ENCODE measurements at places on chromosomes 2 and 18.

- no peak for DNase-seq
These were observed 69.0 kb downstream of the STPG4 start for GRCh38 chr2:47086054-47086471.

- no peak for DNase-seq
These were observed 61.9 kb upstream of the ALK start for GRCh38 chr2:29983308-29983707.

- peak; percentile 72 for DNase-seq
These were observed 764 bp downstream of the MBD2 start for GRCh38 chr18:54223568-54224241.

DNA sequence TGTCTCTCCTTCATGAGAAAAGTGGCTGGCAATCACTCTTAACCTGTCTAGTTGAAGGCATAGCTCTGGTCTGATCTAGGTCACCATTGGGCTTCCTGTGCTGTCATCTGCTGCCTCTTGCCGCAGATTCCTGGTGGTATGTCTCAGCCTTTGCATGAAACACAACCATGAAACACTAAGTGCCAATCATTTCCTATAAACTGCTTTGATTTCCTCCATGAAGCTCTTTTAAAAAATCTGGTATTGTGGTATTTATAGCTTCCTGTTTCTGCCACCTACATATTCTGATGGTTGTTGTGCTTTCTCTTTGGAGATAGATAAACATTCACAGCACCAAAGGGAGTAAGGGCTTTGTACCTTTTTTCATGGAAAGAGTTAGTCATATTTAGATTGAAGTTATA lies 120.0 kb upstream of the EPC2 start:
- DNase-seq = no peak

- no peak for DNase-seq
These were observed 295.8 kb downstream of the SP3 start for GRCh38 chr2:173669271-173669853.

- no peak for DNase-seq
These were observed 256.6 kb upstream of the ID2 start for GRCh38 chr2:8424997-8425900.

- no peak for DNase-seq
These were observed 26.5 kb upstream of the KLF11 start for GRCh38 chr2:10016802-10017258.

DNA sequence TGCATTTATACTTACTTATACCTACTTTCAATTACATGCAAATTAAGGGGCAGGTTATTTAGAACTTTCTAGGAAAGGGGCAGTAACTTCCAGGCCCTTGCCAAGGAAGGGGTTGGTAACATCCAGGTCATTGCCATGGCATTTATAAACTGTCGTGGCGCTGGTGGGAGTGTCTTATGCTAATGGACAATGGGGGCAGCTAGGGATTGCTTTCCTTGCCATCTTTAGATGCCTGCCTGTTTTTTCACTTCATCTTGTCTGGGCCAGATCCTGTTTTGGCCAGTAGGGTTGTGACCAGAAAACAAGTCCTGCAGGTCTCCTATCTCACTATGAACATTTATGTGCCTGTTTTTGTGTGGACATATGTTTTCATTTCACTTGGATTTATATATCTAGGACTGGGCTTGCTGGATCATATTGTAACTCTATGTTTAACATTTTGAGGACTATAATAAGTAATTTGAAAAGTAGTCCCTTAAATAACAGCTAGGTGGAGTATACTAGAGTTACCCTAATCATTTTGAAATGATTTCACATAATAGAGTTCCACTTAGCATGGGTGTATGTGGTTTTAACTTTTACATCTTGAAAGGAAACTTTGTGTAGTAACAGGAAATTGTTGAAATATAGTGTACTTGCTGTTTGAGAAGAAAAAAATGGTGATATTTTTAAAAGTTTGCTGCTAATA lies 56.1 kb downstream of the LCLAT1 start:
- DNase-seq = no peak

- DNase-seq = no peak
These were observed 5.4 kb upstream of the IL1R1 start for GRCh38 chr2:102137138-102137537.

- peak; percentile 37 for DNase-seq
These were observed 12.2 kb upstream of the KIF1A start for GRCh38 chr2:240832205-240832727.

- no peak for DNase-seq
These were observed 22.9 kb downstream of the APCDD1 start for GRCh38 chr18:10477121-10477862.

- DNase-seq = no peak
These were observed 413.0 kb downstream of the CDH2 start for GRCh38 chr18:27763936-27764335.

DNA sequence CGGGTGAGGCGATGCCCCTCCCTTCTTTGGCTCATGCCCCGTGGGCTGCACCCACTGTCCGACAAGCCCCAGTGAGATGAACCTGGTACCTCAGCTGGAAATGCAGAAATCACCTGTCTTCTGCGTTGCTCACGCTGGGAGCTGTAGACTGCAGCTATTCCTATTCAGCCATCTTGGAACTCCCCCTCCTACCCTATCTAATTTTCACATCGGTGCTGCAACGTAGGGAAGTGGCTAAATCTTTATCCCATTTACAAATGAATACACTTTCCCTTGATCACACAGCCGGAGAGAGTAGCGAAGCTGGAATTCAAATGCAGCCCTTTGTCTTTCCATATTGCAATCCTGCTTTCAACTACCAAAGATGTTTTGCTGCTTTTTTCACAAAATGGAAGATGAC lies 1.4 kb upstream of the TMEM247 start:
- DNase-seq = no peak

DNA sequence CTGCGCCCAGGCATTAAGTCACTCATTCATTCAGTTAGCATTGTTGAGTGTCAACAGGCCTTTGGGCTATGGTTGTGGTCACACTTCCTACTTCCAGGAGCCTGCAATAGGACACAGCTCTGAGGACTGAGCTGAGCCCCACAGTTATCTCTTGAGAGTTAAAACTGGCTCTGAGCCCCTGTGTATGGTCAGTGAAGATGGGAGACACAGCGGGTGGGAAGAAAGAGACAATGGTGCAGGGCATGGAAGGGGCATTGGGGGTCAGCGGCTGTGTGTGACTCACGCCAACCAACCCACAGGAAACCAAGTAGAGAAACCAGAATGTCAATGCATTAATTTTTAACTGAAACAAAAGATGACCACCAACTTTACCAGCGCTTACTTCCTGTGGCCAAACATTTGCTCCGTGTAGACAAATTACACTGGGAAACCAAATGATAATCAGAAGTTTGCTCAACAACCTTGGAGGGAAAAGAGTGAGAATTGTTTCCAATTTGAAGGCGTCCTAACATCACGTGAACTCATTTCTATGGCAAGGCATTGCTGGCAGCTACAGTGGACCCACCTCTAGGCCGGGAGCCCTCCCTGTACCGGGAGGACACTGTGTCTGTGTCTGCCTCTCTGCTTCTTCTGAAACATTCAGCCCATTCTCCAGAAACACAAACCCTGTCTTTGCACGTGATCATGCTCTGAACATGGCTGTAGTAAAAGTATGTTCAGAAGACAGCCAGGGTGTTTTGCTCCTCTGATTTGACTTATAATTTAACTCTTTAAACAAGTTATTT lies 212.0 kb upstream of the ID2 start:
- DNase-seq = no peak

DNA sequence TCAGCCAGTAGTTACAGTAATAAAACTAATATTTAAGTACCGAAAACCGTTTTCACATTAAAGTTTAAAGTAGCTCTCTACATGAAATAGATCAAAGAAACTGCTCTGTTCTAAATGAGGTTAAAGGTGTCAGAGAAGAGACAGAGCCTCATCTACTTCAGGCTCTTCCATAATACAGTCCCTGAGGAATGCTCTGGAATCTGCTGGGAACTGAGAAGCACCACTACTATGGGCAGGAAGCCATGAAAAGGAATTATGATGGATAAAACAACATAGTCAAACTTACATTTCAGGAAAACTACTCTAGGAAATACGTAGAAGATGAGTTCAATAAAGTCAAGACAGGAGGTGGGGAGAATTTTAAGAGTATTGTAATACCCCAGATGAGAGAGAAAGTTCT lies 60.0 kb downstream of the ROCK1 start:
- DNase-seq = no peak

DNA sequence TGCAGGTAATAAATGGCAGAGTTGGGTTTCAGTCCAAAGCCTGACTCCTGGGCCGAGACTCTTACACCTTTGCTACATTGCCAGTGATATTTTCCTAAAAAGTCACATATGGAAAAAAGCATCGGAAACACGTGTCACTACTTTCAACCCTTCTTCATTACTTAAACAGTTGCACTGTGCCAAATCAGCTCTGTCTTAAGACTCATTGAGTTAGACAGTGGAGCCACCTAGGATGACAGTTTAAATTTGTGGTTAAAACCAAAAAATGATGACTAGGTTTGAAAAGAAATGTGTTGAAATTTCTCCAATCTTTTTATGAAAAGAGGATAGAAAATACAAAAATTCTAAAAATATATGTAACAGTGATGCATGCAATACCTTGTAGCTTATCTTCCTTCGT lies 97.5 kb downstream of the TMEM247 start:
- no peak for DNase-seq

GRCh38 chr2:46535360-46535759 lies 56.0 kb downstream of the TMEM247 start:
- no peak for DNase-seq

GRCh38 chr2:201643216-201643890 lies at the start of gene TMEM237:
TMEM237 (minus strand) TSS chr2:201643503; CDS start chr2:201643400, 103 bp downstream.
- DNase-seq = no peak

DNA sequence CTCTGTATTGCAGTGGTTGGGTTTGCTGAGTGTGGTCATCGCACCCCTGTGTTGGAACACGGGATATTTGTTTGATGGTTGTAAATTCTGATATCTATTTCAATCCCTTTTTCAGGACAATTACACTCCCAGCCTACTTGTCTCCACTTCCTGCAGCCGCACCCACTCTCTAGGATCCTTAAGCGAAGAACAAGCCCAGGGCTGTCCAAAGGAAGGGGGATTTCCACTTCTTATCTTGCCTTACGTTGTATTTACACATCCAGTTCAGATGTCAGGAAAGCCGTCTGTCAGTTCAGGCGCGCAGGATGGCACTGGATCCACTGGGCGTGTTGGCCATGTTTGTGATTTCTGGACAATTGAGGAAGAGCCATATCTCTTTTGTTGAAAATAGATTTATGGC lies 834.5 kb upstream of the SALL3 start:
- DNase-seq = no peak

DNA sequence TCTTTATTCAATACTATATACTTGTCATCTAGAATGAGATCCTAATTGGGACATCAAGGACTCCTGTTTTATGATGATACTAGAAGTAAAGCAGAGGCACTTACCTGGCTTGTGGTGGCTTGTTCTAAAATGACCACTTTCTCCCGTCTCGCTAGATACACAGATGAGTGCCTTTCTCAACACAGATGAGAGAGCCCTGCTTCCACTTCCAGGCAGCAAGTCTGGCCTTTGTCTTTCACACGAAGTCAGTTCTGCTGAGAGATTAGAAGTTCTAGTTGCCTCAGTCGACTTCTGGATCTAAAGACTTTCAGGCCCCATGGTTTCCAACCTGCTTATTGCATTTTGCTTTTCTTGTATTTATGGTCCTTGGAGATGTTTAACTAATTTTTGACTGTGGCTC lies 70.3 kb downstream of the PPP1R1C start:
- DNase-seq = no peak

GRCh38 chr2:26488463-26489212 lies 10.7 kb upstream of the OTOF start:
- DNase-seq = no peak

- DNase-seq = no peak
These were observed 150.0 kb upstream of the LRP1B start for GRCh38 chr2:142280831-142281230.

DNA sequence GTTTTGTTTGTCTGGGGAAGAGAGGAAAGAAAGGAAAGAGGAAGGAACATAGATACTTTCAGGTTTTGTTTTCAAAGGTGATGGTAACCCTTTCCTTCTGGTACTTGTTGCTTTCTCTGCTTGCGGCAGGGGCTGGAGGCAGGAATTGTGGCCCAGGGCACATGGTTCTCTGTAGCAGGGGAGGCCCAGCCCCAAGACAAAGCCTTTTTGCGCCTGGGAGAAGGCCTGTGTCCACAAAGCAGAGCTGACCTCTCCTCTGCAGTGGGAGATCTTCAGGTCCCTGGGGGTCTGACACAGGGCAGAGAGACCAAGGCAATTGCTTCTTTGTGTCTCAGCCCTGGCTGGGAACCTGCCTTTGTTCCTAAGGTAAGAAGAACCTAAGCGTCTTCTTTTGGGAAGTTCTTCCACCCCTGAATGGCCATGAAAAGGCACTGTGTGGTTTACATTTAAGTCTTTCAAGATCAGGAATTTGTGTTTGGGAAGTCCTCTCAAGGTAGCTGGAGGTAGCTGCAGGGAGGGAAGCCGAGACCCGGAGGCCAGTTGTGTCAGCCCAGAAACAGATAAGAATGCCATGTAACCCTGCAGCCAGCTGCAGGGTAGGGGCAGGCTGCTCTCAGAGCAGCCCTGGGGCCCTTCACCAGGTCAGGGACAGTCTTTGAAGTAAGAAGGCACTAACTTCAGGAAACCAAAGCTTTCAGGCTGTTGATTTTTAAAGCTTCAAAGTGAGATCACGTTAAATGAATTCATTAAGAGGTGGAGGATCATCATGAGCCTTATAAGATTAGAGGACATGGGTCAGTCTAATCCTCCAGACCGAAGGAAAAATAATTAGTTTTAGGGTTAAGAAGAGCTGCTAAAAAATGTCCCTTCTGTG lies 119.3 kb downstream of the STPG4 start:
- DNase-seq = no peak

DNA sequence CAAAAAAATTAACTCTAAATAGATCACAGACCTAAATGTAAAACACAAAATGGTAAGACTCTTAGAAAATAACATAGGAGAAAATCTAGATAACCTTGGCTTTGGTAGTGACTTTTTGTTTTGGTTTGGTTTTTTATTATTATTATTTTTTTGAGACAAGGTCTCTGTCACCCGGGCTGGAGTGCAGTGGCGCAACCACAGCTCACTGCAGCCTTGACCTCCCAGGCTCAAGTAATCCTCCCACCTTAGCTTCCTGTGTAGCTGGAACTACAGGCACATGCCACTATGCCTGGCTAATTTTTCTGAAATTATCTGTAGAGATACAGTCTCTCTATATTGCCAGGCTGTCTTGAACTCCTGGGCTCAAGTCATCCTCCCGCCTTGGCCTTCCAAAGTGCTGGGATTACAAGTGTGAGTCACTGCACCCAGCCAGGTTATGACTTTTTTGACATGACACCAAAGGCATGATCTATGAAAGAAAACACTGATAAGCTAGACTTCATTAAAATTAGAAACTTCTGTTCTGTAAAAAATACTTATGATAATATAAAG lies 88.0 kb downstream of the HNRNPLL start:
- no peak for DNase-seq

GRCh38 chr2:43129676-43130547 lies 96.5 kb downstream of the ZFP36L2 start:
- no peak for DNase-seq

GRCh38 chr18:47263150-47263429 lies 11.6 kb upstream of the SKOR2 start:
- DNase-seq = no peak

DNA sequence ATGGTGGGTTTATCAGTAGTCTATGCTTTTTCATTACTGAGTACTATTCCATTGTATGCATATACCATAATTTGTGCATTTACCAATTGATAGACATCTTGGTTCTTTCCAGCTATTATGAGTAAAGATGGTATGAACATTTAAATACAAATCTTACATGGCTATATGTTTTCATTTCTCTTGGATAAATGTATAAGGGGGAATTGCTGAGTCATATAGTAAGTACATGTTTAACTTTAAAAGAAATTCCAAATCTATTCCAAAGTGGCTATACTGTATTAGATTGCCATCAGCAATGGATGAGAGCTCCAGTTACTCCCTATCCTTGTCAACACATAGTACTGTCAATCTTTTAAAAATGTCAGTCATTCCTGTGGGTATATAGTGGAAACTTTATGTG lies 243.9 kb downstream of the CDCA7 start:
- DNase-seq = no peak

Measured in thoracic aorta (tissue), 2 donors.